ENCODE measurements at places on chromosomes 1 and 21. TPM values are rescaled to one million over a fixed set of nuclear protein-coding genes. Genes with fewer than 3 reads are reported as not detected.

The DPM3 gene
- total RNA-seq, result 100 TPM

The TSPAN2 gene
- total RNA-seq, result not detected

The IGSF8 gene
- 13.2 TPM for total RNA-seq

The FCAMR gene
- total RNA-seq, result not detected

The OR6N1 gene
- not detected for total RNA-seq

The PDE4B gene
- total RNA-seq, result 2.0 TPM

The AIM2 gene
- not detected for total RNA-seq

The CDA gene
- total RNA-seq, result 4.2 TPM

The AQP10 gene
- total RNA-seq, result not detected

The CELA3A gene
- not detected for total RNA-seq

The ALX3 gene
- not detected for total RNA-seq

The PIGR gene
- not detected for total RNA-seq

The PTGFR gene
- total RNA-seq, result 7.0 TPM

The ESRRG gene
- under 0.01 TPM for total RNA-seq

The CADM3 gene
- under 0.01 TPM for total RNA-seq

The CRABP2 gene
- 50.8 TPM for total RNA-seq

The DYNLT5 gene
- 1.7 TPM for total RNA-seq

The OR2T2 gene
- total RNA-seq, result not detected

The AMY1C gene
- not detected for total RNA-seq
